ENCODE measurements at places on chromosomes 12 and 14.

DNA sequence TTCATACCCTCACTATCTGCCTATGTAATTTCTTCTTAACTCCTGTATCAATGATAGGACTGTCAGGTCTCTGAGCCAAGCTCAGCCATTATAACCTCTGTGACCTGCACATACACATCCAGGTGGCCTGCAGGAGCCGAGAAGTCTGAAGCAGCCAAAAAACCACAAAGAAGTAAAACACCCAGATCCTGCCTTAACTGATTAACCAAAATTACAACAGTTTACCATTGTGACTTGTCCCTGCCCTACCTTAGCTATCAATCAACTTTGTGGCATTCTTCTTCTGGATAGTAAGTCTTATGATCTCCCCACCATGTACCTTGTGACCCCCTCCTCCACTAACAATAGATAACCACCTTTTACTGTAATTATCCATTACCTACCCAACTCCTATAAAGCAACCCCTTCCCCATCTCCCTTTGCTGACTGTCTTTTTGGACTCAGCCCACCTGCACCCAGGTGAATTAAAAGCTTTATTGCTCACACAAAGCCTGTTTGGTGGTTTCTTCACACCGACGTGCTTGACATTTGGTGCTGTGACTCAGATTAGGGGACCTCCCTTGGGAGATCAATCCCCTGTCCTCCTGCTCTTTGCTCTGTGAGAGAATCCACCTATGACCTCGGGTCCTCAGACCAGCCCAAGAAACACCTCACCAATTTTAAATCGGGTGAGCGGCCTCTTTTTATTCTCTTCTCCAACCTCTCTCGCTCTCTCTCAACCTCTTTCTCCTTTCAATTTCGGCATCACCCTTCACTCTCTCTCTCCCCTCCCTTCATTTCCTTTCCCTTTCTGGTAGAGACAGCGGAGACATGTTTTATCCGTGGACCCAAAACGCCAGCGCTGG lies 11.5 kb upstream of the LGMN start:
- no peak for DNase-seq

DNA sequence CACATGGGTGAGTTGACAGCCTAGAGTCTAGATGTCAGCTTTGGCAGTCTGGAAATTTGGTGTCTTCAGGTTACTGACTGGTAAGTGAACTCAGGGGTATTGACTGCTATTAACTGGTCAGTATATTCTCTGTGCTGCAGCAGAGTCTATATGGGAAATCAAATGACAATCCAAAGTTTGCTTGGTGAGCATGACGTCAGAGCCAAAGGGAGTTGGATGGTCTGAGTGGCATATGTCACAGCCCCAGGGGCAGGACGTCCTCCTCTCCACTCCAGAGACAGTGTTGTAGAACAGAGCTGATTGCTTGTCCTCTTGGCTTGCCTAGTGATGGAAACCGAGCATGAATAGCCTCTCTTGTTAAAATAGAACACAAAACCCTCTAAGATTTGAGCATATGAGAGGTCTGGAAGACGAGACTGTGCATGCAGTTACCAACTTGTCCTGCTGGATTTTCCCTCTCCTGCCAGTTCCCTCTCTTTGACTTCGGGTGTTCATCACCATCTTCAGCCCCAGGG lies 3.3 kb upstream of the TBC1D30 start:
- no peak for DNase-seq

DNA sequence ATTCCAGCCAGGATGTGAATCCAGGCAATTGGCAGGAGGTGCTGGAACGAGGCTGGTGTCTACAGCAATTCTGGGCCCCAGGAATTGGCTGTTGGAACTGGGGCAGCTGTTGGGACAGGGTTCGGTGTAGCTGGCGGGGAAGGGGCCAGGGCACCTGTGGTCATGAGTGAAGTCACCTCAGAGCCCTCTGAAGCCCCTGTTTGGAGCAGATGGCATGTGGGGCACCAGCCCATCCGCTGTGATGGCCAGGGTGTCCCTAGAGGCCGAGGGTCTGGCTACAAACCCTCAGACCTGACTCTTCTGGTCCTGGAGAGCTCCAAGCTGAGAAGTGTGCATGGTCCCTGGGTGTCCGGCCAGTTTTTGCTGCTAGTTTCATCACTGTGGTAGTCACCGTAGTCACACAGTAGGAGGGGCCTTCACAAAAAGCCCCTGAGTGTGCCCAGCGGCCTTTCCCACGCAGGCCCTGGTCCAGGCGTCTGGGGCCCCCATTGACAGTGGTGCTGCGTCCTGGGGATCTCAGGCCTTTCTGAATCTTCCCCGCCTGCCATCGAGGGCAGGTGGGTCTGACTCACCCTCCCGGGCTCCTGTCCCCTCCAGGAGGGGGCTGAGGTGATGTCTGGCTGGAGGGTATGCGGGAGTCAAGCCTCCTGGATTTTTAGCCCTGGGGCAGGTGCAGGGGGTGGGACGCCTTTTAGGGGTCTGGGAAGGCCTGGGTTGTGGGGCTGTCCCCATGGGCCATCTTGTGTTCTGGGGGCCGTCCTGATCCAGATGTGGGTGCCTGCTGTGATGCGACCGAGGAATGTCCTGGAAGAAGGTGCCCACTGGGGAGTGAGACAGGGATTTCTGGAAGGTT lies 368.0 kb downstream of the TMEM121 start:
- DNase-seq: no peak

GRCh38 chr12:12376646-12377448 lies 20.0 kb downstream of the BORCS5 start:
- DNase-seq: no peak

DNA sequence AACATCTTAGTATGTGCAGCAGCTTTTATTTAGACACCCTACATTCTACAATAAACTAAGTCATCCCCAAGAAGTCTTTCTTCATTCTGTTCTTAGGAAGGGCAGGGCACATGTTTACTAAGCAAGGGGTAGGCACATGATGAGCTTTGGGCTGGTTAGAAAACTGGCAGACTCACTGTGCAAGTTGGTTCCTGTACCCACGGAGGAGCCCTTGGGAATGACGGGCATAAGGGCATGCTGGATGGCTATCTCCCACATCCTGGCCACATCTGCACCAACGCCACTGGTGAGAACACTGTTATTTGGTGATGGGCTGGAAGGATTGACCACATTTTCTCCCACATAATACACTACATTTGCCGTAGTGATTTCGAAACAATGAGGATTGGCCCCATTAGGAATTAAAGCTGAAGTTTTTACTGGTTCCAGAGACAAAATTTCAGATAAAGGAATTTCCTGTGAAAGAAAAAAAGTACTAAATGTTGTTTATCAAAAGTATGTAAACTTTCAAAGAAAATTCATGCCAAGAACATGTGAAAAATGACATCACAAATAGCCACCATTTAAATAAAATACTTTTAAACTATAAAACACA lies 297.0 kb downstream of the PRKD1 start:
- no peak for DNase-seq

DNA sequence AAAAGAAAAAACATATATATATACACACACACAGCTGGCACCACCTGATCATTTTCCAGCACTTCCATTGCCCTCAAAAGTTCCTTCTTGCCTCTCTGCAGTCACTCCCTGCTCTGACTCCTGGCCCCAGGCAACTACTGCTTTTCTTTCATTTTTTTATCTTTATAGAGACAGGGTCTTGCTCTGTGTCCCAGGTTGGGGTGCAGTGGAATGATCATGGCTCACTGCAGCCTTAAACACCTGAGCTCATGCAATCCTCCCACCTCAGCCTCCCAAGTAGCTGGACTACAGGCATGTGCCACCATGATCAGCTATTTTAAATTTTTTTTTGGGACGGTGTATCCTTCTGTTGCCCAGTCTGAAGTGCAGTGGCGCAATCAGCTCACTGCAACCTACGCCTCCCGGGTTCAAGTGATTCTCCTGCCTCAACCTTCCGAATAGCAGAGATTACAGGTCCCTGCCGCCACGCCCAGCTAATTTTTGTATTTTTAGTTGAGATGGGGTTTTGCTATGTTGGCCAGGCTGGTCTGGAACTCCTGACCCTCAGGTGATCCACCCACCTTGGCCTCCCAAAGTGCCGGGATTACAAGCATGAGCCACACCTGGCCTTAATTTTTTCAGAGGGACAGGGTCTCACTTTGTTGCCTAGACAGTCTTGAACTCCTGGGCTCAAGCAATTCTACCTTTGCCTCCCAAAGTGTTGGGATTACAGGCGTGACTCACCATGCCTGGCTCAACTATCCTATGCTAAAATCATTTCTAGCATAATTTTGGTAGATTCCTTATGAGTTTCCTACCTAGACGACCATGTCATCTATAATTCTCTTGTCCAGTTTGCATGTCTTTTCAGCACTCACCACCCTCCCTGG lies 7.8 kb downstream of the HSP90AA1 start:
- no peak for DNase-seq

DNA sequence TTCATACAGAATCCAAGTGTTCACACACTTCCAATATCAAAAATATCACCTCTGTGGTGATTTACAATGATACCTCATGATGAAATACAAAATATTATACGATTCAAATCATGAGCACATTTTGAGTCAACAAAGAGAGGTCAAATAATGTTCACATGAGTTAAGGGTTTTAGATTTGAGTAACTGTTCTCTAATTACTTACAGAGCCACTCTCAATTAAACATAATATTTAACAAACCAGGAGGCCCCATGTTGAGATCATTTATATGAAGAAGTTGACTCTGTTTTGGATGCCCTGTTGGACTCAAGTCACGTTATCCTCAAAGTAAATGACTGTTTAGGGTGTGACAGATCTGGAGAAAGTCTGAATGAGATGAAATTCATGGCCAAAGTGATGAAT lies 53.5 kb downstream of the NUAK1 start:
- DNase-seq: no peak

DNA sequence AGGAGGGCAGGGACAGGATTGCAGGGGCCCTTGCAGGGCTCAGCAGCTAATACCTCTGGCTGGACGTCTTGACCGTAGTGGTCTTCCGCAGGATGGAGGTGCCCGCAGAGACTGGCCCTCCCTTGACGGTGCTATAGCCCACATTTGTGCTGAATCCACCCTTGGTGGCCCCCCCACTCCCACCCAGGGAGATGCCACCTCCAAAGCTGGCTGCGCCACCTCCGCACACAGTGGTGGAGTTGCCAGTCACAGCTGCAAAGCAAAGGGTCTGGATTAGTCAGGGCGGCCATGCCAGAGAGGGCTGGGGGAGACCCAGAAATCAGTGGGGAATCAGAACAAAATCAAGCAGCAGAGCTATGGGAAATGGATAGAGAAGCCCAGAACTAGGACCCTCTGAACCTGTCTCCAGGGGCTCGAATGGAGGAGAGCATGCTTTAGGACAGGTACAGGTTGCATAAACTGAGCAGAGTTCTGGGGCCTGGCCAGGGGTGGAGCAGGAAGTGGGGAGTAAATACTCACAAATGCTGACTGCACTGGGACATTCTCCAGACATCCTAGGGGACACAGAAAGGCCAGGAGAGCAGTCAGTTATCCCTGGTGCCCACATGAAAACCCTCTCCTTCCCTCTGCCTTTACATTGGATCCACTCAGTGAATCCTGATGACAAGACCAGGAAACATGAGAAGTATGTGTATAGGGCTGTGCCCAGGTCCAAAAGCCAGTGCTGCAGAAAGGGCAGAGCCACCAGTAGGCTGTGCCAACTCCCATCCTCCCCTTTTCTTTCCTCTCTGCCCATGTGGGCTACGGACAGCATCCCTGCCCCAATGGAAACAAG lies 8.1 kb upstream of the KRT4 start:
- no peak for DNase-seq

DNA sequence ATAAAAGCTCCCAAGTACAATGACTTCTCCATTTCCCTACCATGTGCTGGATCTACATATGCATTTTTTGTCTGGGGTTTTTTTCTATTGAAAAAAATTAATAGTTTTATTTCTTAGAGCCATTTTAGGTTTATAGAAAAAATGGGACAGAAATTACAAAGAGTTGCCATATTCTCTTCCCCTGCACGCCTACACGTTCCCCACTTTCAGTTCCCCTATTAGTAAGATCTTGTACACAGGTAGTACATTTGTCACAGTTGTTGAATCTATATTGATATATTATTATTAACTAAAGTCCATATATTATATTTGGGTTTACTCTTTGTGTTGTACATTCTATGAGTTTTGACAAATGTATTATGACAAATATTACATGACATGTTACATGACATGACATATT lies 35.7 kb downstream of the SIX6 start:
- no peak for DNase-seq

DNA sequence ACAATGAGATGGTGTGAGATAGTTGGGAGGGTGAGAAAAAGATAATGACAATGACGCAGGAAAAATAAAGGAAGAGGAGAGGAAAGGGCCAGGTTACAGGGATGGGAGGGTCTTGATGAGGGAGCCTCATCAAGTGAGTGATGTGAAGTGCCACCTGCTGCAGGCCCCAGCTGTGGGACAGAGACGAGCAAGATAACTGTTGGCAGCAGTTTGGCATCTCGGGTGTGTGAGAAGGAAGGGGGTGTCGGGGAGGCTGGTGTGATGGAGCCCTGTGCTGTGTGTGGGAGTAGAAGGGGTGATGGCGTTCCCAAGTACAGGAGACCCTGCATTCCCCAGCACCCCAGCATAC lies 11.4 kb upstream of the TAC3 start:
- DNase-seq: no peak

- DNase-seq: no peak
Measured at GRCh38 chr12:128840862-128841468, 12.3 kb upstream of the GLT1D1 start.

DNA sequence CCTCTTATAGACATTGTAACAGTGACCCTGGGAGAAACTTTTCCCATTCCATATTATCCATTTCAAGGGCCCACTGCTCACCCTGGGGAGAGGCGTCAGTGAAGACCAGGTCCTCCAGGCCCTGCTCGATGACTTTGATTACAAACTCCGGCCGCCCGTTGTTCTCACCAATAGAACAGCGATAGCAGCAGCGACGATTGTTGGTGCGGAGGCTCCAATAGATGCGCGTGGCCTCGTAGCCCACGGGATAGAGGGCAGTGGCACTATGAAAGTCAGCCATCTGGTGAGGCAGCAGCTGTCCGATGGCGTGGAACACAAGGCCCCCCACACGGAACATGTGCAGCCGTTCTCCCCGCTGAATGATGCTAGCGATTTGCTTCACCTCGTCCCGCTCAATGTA lies 7.5 kb upstream of the PRKAG1 start:
- DNase-seq: no peak
